ENCODE measurements at places on chromosomes 4 and X.

GRCh38 chr4:76658231-76659102 is 223.4 kb downstream of the SHROOM3 start:
- DNase-seq, result no peak

DNA sequence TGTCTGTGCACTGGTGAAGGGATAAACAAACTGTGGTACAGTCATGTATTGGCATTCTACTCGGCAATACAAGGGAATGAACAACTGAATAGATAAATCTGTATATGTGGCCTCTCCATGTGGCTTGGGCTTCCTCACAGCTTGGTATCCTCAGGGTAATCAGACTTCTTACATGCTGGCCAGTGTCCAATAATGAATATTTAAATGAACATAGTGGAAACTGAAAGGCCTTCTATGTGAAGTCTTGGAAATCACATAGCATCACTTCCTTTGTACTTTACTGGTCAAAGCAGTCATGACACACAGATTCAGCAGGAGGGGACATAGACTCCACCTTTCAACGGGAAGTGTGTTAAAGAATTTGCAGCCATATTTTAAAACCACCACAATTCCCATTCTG is 33.4 kb upstream of the GPR101 start:
- DNase-seq, result no peak

DNA sequence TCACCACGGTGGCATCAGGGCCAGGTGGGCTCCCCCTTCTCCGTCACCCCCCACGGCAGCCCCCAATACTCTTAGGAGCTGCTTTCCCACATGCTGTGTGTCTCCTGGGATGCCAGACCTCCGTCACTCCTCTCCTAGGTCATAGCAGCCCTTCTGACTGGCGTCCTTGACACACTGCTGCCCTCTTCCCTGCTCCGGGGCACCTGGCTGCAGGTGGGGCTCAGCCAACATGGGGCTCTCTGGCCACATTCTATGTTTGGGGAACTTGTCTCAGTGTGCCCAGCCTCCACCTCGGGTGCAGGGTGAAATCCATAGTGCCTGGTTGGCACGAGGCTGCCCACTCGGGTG is 13.8 kb downstream of the TMEM175 start:
- no peak for DNase-seq

DNA sequence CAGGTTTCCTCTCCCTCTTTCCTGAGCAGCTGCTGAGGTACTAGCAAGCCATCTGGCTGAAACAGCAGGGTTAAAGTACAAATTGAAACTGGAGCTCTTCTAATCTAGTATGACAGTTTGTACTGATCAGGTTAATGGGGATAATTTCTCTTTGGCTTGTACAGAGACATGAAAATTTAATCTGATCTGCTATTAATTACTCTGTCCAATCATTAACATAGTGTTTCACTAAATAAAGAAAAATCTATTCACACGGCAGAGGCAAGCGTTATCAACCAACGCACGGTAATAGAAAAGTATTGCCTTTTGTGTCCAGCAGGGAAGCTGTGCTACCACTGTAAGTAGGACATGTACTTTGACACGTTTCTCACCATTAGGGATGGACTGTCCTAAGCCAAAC is 71.1 kb downstream of the IGSF1 start:
- DNase-seq, result no peak

DNA sequence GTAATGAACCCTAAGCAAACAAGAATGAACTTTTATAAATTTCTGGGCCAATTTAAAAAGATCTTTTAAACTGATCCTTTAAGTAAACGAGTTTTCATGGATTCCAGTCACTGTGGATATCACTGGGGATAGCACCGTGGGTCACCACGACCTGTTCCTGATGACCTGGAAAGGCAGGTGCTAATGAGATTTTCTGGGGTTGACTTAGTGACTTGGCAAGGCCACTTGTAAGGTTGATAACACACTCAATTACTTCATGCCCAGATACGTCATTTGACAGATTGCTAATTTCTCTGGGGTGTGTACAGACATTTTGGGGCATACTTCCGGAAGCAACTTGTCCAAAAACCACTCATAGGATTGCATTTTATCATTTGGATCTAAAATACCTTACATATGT is 24.5 kb downstream of the PDLIM3 start:
- no peak for DNase-seq

- DNase-seq, result no peak
Observed at GRCh38 chr4:56007154-56007553, 58.4 kb downstream of the CEP135 start.

Measured in cardiac septum (tissue), 1 donor.